ENCODE measurements at places on chromosomes 1 and 21. TPM values are rescaled to one million over a fixed set of nuclear protein-coding genes. Genes with fewer than 3 reads are reported as not detected.

- H3K27me3 ChIP-seq, result peaks cover 68% of the 10 kb centered on the region
- H3K4me3 ChIP-seq, result no peak overlapping the region
- DNase-seq, result no peak
- H3K27ac ChIP-seq, result no peak overlapping the region
Measured at GRCh38 chr21:37008724-37009123, 2.2 kb downstream of the RIPPLY3 start.

DNA sequence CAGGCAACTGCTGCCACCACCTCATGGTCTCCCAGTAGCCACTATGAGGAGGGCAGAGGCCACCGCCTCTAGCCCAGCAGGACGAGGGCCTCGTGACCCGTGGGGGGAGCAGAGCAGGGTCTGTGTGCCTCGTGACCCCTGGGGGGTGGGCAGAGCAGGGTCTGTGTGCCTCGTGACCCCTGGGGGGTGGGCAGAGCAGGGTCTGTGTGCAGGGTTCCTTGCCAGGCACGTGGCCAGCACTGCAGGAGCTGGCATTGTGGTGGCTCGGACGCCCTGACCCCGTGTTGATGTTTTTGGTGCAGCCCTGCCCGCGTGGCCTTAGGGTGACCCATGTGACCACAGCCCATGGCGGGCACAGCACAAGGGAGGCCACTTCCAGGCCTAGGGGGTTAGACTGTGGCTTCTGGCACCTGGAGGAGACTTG lies 52.8 kb downstream of the SLX9 start:
- no peak for DNase-seq
- peaks cover 28% of the 10 kb centered on the region for H3K4me1 ChIP-seq
- no peak overlapping the region for H3K27ac ChIP-seq
- H3K4me3 ChIP-seq, result no peak overlapping the region

DNA sequence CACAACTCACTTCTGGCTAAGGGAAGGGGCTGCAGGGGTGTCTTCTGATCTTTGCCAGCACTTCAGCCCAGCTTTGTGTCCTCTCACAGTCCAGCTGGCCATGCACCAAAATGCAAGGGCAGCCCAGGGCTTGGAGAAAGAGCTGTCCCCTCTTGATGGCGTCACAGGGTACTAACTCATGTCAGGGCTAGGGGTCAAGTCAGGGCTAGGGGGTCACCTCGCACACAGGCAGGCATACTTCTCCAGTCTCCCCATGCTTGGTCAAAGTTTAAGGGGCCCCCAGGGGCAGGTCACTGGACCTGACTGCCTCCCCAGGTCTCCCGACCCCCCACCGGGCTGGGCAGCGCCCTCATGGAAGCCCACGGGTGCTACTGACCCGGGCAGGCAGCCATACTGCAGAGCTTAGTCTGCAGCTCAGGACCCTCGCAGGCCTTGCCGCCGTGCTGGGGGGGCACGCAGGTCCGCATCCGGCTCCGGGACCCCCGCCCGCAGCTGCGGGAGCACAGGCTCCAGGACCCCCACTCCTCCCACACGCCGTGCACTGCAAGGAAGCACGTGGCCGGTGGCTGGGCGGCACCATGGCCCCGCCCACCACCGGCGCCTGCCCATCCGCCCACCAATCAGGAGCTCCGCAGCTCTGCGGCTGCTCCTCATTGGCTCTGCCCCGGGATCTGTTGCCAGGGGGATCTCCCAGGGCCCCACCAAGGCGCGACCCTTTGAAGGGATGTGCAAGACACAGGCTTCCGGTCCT lies 21.5 kb downstream of the ADGRB2 start:
- no peaks in the 10 kb centered on the region for H3K36me3 ChIP-seq
- H3K27ac ChIP-seq, result no peak overlapping the region
- no peak overlapping the region for H3K4me3 ChIP-seq
- no peak for DNase-seq
- no peaks in the 10 kb centered on the region for H3K27me3 ChIP-seq

- no peak for DNase-seq
- H3K27me3 ChIP-seq, result peaks cover 83% of the 10 kb centered on the region
- H3K27ac ChIP-seq, result no peak overlapping the region
- H3K4me3 ChIP-seq, result no peak overlapping the region
- H3K36me3 ChIP-seq, result no peaks in the 10 kb centered on the region
- no peaks in the 10 kb centered on the region for H3K4me1 ChIP-seq
Measured at GRCh38 chr1:36590771-36591170, 108.1 kb upstream of the CSF3R start.

GRCh38 chr1:203871114-203871880 lies 9.9 kb downstream of the SNRPE start:
- peaks cover 7% of the 10 kb centered on the region for H3K4me1 ChIP-seq
- no peaks in the 10 kb centered on the region for H3K27me3 ChIP-seq
- H3K27ac ChIP-seq, result no peak overlapping the region
- no peak overlapping the region for H3K4me3 ChIP-seq
- no peak for DNase-seq
- peaks cover 11% of the 10 kb centered on the region for H3K36me3 ChIP-seq

DNA sequence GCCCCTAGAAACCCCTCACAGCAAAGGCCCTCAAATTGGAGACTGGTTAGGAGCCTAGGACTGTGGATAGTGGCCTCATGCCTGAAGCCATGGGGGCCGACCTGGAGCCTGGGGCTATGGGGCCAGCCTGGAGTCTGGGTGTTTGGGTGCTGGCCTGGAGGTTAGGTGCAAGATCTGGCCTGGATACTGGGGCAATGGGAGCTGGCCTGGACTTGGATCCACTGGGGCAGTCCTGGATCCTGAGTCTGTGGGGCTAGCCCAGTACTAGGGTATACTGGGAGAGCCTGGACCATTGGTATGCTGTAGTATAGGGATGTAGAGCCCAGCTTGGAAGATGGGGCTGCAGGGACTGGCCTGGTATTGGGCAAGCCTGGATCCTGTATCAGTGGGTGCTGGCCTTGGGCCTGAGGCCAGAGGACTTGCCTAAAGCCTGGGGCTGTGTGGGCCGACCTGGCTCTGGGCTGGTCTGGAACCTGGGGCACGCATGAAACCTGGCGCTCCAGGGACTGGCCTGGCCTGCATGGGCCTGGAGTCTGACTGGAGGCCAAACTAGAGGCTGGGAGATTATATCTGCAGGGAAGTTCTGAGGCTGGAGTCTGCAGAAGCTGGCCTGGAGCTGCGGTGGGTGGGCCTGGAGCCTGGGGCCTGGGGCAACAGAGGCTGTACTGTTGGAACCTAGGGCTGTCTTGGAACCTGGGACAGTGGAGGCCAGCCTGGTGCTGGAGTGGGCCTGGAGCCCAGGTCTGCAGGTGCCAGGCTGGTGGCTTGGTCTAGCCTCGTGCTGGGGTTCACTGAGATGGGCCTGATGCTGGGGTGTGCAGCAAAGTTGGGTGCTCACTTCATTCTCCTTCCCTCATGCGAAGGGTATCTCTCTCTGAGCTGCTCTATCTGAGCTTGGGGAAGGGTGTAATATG lies 12.6 kb upstream of the DENND1B start:
- H3K4me3 ChIP-seq, result no peak overlapping the region
- no peak overlapping the region for H3K27ac ChIP-seq
- DNase-seq, result no peak
- H3K36me3 ChIP-seq, result no peaks in the 10 kb centered on the region
- H3K27me3 ChIP-seq, result no peaks in the 10 kb centered on the region
- H3K4me1 ChIP-seq, result no peaks in the 10 kb centered on the region

GRCh38 chr1:26410706-26411623 lies at the start of gene LIN28A:
Gene LIN28A (plus strand): TSS chr1:26410817. CDS start chr1:26410892, 75 bp downstream.
- no peak within 1 kb of the TSS for H3K4me3 ChIP-seq
- H3K27ac ChIP-seq, result no peak within 1 kb of the TSS
- H3K36me3 ChIP-seq, result no peaks in the 10 kb centered on the region
- H3K27me3 ChIP-seq, result peaks cover 73% of the 10 kb centered on the region
- no peaks in the 10 kb centered on the region for H3K4me1 ChIP-seq

GRCh38 chr1:184734980-184735379 lies 19.7 kb downstream of the EDEM3 start:
- H3K27ac ChIP-seq, result no peak overlapping the region
- no peaks in the 10 kb centered on the region for H3K4me1 ChIP-seq
- no peak for DNase-seq
- H3K4me3 ChIP-seq, result no peak overlapping the region

- no peak overlapping the region for H3K4me3 ChIP-seq
- no peak overlapping the region for H3K27ac ChIP-seq
- no peak for DNase-seq
- no peaks in the 10 kb centered on the region for H3K27me3 ChIP-seq
- no peaks in the 10 kb centered on the region for H3K36me3 ChIP-seq
Measured at GRCh38 chr1:196890668-196891067, 2.8 kb downstream of the CFHR4 start.

DNA sequence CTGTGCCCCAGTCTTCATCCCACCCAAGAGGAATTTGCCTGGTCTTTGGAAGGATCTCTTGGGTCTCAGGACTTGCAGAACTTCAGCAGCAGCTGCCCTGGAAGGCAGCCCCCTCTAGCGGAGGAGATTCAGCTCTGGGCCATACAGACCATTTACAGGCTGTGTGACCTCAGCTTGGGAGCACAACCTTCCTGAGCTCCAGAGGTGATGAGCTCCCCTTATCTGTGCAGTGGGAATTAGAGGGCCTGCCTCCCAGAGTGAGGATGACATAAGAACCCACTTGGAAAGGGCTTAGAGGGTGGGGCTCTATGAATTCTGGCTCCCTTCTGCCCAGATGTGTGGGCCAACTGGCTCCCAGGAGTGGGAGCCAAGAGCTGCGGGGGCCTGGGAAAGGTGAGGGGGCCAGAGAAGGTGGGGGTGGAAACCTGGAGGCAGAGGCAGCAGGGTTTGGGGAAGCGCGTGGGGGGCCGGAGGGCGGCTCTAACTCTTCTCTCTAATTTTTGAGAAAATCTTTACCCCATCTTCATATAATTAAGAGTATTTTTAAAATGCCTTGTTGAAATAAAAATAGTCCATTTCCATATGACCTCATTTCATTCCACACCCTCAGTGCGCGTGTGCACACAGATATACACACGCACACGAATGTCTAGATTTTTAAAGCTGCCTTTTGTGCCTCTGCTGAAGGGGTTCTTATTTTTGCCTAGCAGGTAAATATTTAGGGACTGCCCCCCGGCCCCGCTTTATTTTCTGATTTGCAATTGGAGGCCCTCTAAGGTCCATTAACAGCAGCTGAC lies 21.5 kb downstream of the EPHB2 start:
- no peaks in the 10 kb centered on the region for H3K27me3 ChIP-seq
- no peak overlapping the region for H3K4me3 ChIP-seq
- H3K4me1 ChIP-seq, result no peaks in the 10 kb centered on the region
- H3K27ac ChIP-seq, result no peak overlapping the region

- no peaks in the 10 kb centered on the region for H3K36me3 ChIP-seq
- no peaks in the 10 kb centered on the region for H3K4me1 ChIP-seq
- no peaks in the 10 kb centered on the region for H3K27me3 ChIP-seq
- peak overlapping the region; percentile 65 for H3K4me3 ChIP-seq
Measured at GRCh38 chr1:92299477-92300150, 755 bp downstream of the RPAP2 start.

DNA sequence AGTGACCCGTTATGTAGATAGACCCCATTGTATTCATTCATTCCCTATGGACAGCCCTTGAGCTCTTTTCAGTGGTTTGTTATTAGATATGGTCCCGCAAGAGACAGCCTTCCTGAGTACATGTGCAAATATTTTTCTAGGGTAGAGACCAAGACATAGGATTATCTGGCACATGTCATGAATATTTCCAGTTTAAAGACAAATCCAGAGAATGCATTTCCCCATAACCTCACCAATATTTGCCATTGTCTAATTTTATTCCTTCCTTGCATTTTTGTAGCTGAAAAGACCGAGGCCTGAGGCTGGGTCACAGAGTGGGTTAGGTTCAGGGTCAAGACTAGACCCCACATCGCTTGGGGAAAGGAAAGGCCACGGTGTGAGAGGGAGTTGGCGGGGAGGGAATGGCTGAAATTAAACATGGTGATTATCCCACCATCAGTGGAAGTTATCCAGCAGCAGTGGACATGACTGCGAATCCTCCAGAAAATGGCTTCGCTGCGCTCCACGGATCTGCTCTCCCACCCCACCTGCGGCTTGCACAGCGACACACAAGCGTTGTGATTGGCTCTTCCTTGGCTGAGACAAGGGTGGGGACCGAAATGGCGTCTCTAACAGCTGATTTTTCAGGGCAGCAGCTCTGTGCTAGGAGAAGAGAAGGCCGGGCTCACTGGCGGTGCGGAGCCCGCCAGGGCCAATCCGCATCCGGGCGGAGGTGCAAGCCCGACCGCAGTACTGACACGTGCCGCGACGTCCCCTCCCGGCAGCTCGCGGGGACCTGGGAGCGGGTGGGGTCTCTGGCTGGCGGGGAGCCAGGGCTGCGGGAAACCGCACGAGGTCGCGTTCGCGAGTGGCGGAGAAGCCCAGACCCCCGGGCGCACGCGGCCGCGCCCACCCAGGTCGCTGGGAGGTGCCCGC lies 16.1 kb upstream of the STMN1 start:
- peak; percentile 54 for DNase-seq
- no peaks in the 10 kb centered on the region for H3K36me3 ChIP-seq
- H3K27ac ChIP-seq, result peak overlapping the region; percentile 74
- H3K4me3 ChIP-seq, result peak overlapping the region; percentile 67
- peaks cover 3% of the 10 kb centered on the region for H3K27me3 ChIP-seq

DNA sequence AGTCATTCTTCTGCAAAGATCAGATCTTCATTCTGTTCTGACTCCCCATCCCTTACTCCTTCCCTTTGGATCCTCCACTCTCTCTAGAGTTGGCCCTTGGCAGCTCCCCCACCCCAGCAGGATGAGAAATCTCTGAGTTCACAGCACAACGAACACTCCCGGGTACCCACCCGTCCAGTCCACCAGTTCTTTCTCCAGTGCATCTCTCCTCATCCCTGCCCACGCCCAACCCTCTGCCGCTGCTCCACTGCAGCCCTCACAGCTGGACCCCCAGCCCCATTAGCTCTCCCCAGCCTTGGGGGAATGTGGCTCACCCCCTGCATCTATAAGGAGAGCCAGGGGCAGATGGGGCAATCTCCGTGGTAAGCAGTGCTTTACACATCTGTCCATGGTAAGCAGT lies 125.7 kb downstream of the MATN1 start:
- H3K27ac ChIP-seq, result no peak overlapping the region
- H3K27me3 ChIP-seq, result peaks cover 27% of the 10 kb centered on the region
- DNase-seq, result no peak
- H3K36me3 ChIP-seq, result no peaks in the 10 kb centered on the region
- no peak overlapping the region for H3K4me3 ChIP-seq
- no peaks in the 10 kb centered on the region for H3K4me1 ChIP-seq

- no peaks in the 10 kb centered on the region for H3K27me3 ChIP-seq
- no peak for DNase-seq
- H3K4me1 ChIP-seq, result peaks cover 2% of the 10 kb centered on the region
- H3K27ac ChIP-seq, result no peak overlapping the region
- no peak overlapping the region for H3K4me3 ChIP-seq
Measured at GRCh38 chr21:42455196-42455595, 40.8 kb downstream of the RSPH1 start.

DNA sequence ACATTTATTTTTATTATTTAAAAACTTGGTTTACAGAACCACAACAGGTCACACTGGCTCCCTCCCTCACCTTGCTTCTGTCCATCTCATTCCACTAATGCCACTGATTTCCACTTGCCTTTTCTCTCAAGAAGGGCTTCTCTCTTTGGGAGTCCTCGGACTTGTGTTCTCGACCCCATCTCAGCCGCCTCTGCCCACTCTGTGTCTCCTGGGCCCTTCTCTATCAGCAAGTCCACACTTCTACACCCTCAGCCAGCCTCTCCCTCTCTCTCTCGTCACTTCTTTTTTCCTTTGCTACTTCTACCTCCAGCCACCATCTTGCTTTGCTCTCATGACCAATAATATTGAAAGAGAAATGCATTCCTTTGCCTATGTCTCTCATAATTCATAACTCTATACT lies 129.4 kb downstream of the HMGB4 start:
- no peak overlapping the region for H3K27ac ChIP-seq
- H3K36me3 ChIP-seq, result no peaks in the 10 kb centered on the region
- H3K27me3 ChIP-seq, result no peaks in the 10 kb centered on the region
- DNase-seq, result no peak

PTPRC gene
- 2.7 TPM for total RNA-seq

IFI44L gene
- 12.4 TPM for total RNA-seq

NFIA gene
- 117 TPM for total RNA-seq

LRRC42 gene
- 15.4 TPM for total RNA-seq

FYB2 gene
- 9.4 TPM for total RNA-seq

CDCA8 gene
- total RNA-seq, result 0.14 TPM

LCE3D gene
- not detected for total RNA-seq

PGBD5 gene
- total RNA-seq, result 5.2 TPM

IGSF9 gene
- not detected for total RNA-seq
